Stimulated activated CD4-positive, alpha-beta T cell treated with anti-CD3 and anti-CD28 coated beads, Interleukin-15, amount 100 ng/mL, for 1 hour (primary cell): ENCODE measurements at places on chromosomes 3 and 15.

DNA sequence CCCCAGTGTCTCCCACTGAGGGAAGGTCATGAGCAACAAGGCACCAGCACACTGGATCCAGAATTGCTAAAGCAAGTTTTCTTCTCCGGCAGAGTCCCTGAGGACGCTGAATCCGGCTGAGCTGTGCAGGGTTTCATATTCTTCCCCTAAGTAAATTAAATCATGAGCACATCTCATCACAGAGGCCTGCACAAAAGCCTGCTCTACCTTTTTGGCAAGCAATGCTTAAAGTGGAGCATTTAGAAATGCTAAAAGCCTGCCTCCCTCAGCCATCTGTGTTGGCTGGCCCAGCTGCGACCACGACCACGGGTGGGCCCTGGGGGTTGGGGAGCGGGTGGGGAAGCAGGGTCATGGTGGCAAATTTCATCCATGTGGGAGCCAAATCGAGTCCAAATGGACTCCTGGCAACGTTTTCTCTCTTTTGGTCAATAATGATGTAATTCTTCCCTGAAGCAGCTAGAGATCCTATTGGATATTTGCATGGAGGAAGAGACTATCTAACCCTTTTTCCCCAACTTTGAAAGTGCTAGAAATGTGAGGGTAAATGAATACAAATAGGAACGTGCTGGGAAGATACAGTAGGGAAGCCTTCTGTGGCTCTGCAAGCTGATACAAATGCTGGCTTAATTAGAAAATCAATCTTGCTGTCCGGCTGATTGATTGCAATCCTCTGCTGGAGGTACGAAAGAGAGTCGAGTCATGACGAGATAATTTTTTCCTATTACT is 532.8 kb upstream of the TBL1XR1 start:
- DNase-seq = no peak

DNA sequence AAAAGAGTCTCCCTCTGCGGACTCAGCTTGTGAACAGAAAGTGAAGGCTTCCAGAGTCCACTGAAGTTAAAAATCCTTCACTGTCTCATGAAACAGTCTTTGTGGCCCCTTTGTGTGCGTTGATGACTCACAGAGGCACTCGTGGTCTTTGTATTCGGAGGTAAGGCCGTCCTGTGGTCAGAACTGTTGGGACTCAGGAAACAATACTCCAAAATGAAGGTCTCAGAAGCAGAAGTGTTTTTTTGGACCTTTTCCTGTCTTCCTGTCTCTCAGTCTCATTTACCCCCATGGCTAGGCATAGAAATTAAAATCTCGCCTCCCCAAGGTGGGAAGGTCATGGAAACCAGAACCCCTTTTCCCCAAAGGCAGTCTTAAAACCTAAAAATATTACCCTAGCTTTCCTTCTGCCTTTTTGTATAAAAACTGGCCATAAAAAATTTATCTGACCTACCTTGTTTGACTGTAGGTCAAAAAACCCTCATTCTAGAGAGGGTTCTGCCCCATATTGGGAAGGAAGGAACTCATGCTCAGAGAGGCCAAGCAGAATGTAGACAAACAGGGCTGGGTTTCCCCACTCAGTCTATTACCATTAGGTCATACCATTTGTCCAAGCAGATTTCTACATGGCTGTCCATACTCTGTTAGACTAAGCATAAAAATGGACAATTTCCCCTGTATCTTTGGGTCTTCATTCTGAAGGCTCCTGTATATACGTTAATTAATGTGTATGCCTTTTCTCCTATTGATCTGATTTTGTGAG is 19.1 kb upstream of the EPB42 start:
- no peak for DNase-seq

GRCh38 chr3:42063888-42064287 is 27.3 kb upstream of the TRAK1 start:
- DNase-seq = no peak

GRCh38 chr3:43025423-43025822 is 46.3 kb downstream of the GASK1A start:
- DNase-seq = no peak

GRCh38 chr15:39140060-39140604 is 440.7 kb upstream of the THBS1 start:
- no peak for DNase-seq
